ENCODE measurements at places on chromosomes 13 and 19.

- no peak for DNase-seq
Measured at GRCh38 chr19:46392252-46392801, 21.0 kb downstream of the CCDC8 start.

GRCh38 chr13:21020176-21020575 lies 41.2 kb downstream of the LATS2 start:
- DNase-seq = no peak

DNA sequence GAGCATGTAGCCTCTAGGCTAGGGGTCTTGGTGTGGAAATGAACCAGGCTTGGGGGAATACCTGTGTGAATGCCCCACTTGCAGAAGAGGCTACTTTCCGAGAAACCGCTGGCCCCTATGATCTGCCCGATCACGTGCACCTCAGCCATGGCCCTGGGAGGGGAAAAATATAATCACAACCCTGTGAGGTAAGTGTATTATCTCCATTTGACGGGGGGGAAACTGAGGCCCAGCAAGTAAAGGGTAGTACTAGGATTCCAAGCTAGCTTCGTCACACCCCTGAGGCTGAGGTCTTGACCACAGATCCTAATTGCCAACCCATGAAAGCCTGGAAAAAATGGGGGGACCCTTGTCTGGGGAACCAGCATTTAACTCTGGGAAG lies 587 bp downstream of the B9D2 start:
- DNase-seq = no peak

GRCh38 chr13:45718992-45719391 lies 16.9 kb downstream of the CBY2 start:
- DNase-seq = no peak

DNA sequence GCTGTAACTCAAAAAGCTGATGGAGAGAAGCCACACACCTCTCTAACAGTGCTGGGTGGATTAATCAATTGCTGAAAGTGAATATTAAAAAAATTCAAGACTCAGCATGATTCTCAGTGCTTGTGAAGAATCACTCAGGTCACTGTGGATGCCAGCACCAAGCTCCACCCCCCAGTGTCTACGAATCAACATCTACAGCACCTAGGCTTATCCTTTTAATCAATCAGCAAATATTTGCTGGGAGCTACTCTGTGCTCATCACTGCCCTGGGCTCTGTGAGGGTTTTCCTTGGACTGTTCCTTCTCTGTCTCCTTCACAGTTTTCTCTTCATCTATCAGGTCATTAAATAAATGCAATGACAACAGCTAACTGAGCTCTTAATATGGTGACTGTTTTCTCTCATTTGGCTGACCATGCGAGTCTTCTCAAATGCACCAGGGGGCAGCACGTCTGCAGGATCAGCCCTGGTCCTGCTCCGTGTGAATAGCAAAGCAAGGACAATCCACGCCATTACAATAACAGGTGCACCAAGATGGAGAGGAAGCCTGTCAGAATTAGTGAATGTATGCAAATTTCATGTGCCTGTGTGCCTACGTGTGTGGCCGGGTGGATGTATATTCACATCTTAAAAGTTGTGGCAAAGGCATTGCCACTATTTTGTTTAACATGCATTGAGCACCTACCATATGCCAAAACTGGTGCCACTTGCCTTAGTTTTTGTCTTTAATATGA lies 14.6 kb upstream of the C13orf42 start:
- DNase-seq = peak; percentile 84

DNA sequence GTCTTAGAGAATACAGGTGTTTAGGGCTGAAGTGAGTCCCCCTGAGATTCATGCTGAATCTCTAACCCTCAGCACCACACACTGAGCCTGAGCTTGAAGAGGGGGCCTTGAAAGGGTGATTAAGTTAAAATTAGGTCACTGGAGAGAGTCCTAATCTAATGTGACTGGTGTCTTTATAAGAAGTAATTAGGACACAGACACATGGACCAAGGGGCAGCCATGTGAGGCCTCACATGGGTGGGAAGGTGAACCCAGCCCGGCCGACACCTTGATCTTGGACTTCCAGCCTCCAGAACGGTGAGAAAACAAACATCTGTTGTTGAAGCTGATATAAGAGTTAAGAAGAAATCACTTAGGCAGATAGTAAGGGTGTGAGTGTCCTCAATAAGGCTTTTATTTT lies 7.1 kb upstream of the RAB20 start:
- DNase-seq = no peak

- DNase-seq = no peak
Measured at GRCh38 chr13:40537146-40537895, 129.1 kb downstream of the FOXO1 start.

DNA sequence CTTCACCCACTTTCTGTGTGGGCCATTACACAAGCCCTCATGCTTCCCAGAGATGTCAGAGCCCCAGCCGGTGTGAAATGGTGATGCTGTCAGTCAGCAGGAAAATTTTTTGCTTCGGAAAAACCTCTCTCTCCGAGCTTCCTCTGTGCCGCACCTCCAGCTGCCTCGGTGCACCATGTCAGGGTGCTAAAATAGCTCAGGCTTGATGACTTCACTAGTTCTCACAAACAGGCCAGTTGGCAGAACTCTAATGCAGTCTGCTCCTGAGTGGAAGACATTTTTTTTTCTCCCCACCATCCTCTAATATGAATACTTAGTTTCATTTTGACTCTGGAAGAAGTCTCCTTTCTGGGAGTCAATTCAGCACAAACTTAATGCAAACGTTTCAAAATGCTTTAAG lies 71.3 kb downstream of the KLF12 start:
- DNase-seq = no peak

Data from hematopoietic multipotent progenitor cell treated with erythropoietin and hydrocortisone succinate and interleukin-3 and kit ligand, for 4 days (in vitro differentiated cells).